ENCODE measurements at places on chromosomes 2 and 18.
A peak's percentile ranks its signal among the peaks of the same experiment; 100 is the strongest.

- no peak for DNase-seq
Observed at GRCh38 chr2:216219861-216220260, 110.7 kb downstream of the XRCC5 start.

- DNase-seq, result no peak
Observed at GRCh38 chr2:95029898-95030341, 4.4 kb downstream of the MAL start.

GRCh38 chr2:200403814-200404213, 97.3 kb downstream of the SPATS2L start:
- DNase-seq, result no peak

DNA sequence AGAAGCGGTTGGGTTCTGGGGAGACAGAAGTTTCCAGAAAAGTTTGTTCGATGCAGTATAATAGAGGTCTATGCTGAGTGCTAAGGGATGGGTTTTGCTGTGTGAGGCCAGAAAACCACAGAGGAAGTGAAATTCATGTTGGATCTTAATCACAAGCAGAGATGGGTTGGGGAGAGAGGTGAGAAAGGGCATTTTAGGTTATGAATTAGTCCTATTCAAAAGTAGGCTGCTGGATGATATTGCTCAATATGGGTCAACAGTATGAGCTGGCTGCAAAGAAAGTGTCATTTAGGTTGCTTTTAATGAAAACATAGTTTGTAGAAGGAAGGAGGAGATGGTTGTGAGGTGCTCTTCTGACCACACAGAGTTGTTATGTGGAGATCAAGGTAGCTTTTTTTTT, 118.8 kb upstream of the LHCGR start:
- no peak for DNase-seq

GRCh38 chr2:70920367-70920715, 15.4 kb upstream of the ATP6V1B1 start:
- DNase-seq, result no peak

- DNase-seq, result no peak
Observed at GRCh38 chr2:111705239-111705638, 178.8 kb downstream of the ANAPC1 start.

DNA sequence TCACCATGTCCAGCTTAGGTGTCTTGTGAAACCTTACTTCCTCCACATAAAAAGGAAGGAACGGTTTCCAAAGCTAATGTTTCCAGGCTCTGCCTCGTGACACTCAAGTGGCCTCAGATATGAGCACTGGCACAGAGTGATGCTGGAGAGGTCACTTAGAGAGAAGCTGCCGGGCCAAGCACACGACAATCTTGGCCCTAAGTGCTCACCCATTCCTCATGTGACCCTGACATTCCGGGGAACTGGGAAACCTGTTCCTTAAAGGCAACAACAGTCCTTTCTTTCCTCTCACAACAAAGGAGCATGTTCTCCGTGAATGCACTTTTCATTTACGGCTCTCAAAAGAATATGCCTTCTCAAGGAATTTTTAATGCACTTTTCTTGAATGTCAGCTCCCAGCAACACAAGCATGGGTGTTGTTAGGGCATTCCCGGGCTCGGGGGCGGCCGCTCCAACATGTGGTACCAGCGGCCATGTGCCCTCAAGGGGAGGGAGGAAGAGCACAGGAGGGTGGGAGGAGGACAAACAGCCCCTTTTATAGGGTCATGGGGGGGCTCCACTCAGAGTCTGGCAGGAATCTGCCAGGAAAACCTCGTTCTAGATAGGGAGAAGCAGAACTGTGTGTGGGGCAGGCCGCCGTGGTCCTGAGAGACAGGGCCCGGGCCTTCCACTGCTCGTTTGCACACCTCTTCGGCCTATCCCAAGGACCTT, 118.6 kb downstream of the MBP start:
- DNase-seq, result no peak

GRCh38 chr2:197938555-197938954, 134.2 kb downstream of the PLCL1 start:
- DNase-seq, result no peak

- no peak for DNase-seq
Observed at GRCh38 chr2:112140205-112140802, 2.1 kb downstream of the FBLN7 start.

DNA sequence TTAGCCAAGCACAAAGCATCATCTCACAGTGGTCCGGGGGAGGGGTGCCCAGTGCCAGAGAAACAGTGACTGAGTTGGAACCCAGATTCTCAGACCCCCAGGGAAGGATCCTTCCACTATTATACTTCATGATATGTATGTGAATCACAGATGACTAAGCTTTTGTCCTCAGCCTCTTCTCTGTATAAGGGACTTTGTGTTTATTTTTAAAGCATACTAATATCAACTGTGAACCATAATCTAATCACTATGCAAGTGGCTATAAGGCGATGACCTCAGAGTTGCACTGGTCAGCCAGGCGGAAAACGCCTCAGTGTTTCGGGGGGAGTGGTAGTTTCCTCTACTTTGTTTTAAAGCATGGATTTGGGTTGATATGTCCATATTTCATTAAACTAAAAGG, 160.4 kb upstream of the TMEM200C start:
- peak; percentile 43 for DNase-seq

DNA sequence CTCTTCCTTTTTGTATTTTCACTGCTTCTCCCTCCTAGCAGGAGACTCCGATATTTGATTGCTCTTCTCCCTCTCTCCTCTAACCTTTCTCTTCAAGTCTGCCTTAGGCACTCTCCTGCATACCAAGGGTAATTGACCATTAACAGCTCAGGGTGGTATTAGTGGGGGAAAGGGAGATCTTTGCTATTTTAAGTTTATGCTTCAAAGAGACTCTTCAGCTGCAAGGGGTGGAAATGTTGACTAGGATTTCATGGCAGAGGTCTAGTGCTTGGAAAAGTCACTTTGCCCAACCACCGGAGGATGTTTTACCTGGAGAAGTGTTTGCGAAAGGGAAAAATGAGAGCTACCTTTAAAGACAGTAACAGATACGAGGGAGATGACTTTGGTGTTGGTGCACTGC, 453.7 kb downstream of the SLC4A3 start:
- DNase-seq, result no peak
